ENCODE measurements at places on chromosomes 13 and 19. TPM values are rescaled to one million over a fixed set of nuclear protein-coding genes. Genes with fewer than 3 reads are reported as not detected.

Gene CBY2
- total RNA-seq = not detected

DNA sequence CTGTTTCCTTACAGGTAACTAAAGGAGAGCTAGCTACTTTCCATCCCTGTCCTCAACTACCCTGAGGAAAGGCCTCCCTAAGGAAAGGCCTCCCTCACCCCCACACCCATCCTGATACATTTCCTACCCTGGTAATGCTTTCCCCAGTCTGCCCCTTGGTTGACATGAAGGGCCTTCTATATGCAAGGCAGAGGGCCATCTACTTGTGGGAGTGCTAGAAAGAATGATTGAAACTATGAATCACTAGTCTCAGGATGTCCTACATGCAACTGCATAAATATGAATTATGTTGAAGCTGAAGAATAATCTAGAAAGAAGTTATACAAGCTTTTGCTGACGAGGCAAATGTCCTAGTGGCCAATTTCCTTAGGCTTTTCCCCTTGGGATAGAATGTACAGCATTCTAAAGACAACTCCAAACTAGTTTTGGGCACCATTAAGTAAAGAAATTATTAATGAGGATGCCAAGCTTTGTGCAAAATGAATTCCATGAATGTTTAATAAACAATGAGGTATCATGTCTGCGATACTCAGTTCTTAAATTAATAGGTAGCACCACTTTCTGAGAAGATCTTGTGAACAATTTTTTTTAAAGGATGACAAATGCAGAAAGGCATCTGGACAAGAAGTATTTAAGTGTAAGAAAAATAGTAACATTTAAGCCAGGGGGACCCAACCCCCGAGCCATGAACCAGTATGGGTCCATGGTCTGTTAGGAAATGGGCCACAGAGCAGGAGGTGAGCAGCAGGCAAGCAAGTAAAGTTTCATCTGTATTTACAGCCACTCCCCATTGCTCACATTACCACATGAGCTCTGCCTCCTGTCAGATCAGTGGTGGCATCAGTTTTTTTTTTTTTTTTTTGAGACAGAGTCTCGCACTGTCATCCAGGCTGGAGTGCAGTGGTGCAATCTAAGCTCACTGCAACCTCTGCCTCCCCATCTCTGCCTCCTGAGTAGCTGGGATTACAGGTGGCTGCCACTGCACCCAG, 223.0 kb downstream of the LHFPL6 start:
- DNase-seq = no peak

DNA sequence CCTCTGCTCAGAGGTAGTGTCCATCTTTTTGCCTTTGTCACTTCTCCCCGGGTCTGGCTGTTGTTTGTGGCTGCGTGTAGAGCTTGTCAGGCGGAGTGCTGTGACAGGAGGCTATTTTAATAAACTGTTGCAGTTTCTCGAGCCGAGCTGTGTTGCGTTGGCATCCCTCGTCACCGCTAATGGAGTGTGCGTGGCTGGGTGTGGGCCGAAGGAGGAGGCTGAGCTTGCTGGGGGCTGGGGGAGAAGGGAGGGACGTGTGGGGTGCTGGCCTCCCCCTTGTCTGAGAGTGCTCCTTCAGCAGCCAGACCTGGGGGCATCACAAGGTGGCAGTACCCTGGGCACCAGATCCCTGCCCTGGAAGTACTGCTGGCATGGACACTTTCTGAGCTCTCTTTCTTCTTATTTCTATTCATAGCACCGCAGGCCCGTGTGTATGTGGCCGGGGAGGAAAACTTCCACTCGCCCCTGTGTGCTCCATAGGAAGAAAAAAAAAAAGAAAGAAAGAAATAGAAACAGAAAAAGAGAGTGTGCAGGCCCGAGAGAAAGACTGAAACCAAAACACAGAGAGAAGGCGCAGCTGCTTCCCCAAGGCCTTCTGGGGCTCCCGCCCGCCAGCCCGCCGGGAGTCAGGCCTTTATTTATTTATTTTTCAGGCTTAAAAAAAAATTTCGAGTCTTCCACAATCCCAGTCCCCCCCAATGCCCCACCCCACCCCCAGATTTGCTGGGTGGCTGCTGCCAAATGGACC, 27.0 kb downstream of the NFIX start:
- DNase-seq = no peak

Gene FGF9
- total RNA-seq = 0.52 TPM

- no peak for DNase-seq
Observed at GRCh38 chr13:21076253-21076652, 14.9 kb upstream of the LATS2 start.

Gene LCP1
- total RNA-seq = 5.4 TPM

Measured in renal cortical epithelial cell (primary cell).